ENCODE measurements at places on chromosomes 4 and X.

DNA sequence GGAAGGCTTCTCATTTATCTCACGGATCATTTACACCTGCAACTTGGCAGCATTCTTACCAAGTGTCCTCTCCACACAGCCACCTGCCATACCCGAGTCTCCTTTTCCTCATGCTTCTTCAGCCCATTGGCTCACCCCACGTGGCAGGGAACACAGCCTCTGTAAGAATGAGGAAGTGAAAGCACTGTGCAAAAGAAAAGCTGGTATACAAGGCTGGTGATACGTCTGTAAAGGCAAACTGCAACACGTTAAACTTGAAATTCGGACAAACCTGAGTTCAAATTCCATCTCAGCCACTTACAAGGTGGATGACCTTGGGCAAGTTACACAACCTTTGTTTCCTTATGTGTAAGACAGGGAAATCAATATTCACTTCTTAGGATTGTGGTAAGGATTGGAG lies 164.0 kb upstream of the RASGEF1B start:
- no peak for DNase-seq

GRCh38 chrX:41923978-41924683 lies 777 bp upstream of the CASK start:
- DNase-seq, result peak; percentile 17

DNA sequence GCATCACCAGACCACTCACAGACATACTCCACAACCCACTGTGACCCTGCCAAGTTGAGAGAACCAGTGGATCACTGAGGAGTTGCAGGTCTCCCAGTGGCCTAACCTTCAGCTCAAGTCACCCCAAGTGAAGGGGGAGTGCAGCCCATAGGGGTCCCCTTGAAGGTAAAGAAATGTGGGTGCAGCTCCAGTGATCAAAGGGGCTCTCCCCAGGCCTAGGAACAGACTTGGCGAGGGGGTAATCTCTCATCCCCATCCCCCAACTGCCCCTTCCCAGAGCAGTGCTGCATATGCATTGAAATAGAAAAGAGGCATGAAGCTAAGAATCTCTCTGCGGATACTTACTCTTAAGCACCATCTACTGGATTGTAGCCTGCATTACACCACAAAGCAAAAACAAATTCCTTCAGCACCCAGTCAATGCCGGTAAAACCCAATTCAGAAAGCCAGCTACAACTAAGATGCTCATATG lies 27.0 kb downstream of the MAGEE1 start:
- DNase-seq, result peak; percentile 5

DNA sequence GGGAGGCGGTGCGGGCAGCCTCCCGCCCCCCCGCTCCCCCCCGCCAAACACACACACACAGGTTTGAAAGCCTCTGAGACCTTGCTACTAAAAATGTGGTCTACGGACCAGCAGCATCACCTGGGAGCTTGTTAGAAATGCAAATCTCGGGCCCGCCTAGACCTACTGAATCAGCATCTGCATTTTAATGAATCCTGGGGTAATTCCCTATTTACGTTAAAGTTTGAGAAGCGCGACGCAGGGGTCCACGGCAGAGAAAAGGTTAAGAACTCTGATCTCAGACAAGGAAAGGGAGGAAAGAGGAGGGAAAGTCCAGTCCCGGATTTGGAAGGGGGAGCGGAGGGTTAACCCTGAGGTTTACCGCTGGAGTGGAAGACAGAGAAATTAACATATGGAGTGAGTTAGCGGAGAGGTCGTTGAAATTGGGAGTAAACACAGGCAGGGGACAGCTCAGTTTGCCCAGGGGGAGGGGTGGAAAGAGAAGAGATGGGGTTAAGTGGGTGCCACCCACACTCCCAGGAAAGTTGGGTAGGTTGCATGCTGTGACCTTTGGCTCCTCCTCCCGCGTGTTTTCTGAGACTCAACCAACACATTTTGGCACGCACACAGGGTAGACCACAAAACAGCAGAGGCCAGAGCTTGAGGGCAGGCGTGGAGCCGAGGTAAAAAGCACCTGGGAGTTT lies 483.6 kb downstream of the BCOR start:
- no peak for DNase-seq

- DNase-seq, result no peak
These were observed 218.0 kb upstream of the AGTR2 start for GRCh38 chrX:115952417-115953092.

DNA sequence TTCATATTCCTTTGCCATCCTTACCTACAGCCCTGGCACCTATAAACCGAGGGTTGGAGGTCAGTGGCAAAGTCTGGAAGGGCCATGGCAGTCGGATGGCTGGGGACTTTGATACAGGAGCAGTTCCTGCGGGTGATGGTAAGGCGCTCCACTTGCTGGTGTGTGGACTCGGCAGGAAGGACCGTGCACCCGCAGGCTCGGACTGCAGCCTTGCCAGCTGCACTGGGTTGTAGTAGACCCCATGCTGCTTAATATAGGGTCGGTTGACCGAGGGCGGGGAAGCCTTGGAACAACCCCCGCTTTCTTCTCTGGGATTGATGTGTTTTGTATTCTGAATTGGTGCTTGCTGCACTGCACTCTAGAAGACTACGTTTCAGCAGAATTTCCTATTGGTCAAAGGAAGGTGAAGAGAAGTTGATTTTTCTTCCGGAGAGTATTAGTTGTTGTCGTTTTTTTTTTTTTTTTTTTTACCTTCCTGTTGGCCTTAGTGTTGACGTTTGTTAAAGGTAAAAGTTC lies 638 bp downstream of the BLTP1 start:
- DNase-seq, result peak; percentile 2

GRCh38 chrX:47316276-47317025 lies 53.9 kb upstream of the ZNF157 start:
- DNase-seq, result no peak

DNA sequence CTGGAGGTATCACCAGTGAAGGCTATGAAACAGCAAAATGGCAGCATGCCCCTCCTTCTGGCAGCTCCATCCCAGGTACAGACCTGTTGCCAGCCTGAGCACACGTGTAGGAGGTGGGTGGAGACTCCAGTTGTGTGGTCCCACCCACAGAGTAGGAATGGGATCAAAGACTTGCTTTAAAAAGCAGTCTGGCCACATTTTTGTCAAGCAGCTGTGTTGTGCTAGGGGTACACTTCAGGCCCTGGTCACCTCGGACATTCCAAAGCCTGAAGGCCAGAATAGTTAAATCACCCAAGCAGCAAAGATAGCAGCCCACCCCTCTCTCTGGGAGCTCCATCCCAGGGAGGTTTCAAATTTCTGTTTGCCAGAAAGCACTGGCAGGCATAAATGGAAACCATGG lies 20.3 kb upstream of the AMBN start:
- no peak for DNase-seq

DNA sequence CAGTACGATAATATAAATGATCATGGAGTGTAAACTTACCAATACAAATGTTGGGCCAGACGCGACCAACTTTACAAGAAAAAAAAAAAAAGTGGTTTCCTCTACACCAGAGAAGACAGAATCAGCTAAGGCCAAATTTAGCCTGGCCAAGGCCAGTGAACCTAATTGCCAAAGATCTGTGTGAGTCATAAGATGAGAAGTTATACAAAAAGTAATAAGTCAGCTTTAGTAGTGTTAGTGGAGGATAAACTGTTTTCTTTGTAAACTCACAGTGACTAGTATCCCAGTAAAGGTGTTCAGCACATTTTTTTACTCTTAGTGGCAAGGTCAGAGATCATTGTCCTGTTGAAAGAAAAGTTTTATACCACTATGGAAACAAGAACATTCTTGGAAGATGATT lies 531.4 kb upstream of the TECRL start:
- no peak for DNase-seq

DNA sequence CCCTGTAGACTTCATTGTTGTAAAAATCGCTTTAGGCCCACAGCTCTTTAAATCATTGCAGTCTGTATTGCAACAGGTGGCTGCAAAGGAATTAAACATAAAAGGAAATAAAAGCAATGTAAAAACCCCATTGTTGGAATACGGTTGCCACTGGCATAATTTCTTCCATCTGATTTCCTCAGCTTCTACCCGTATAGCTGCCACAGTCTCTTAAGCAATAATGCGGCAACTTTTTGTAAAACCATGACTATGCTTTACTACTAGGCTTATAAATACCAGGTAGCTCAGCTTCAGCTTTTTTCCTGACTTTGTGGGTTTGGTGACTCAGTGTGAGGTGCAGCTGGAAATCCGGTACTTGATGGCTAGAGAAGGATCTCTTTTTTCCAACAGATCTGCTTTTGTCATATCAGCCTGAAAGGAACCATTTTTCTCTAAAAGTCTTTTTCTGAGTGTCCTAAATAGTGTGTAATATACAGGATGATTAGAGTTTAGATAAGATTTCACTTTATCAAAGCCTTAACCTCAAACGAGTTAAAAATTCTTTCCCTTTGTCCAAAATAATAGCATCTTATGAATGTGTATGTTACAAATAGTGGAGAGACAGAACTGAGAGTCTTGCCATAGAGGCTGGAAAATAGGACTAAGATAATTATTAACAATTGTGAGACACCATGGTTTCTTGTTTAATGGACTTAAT lies 268.0 kb downstream of the ADGRL3 start:
- no peak for DNase-seq

GRCh38 chr4:78560296-78560963 lies 8.9 kb downstream of the ANXA3 start:
- no peak for DNase-seq

DNA sequence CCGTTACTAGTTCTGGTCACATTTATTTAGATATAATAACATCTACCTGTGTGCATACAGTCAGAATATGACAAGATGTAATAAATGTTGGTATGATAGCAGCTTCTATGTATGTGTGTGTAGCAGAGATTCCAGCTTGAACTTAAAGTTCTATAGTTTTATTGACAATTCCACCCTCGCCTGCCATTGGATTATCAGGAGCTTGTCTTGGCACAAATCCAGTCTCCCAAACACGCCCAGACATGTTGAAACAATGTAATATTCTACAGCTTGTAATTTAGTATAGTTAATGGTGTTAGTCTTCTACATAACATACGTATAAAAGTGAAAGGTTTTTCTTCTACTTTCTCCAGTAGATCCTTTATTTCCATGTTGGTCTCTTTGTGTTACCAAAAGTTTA lies 44.4 kb downstream of the BBS12 start:
- no peak for DNase-seq

GRCh38 chrX:118211891-118212816 lies 95.5 kb upstream of the KLHL13 start:
- DNase-seq, result no peak

DNA sequence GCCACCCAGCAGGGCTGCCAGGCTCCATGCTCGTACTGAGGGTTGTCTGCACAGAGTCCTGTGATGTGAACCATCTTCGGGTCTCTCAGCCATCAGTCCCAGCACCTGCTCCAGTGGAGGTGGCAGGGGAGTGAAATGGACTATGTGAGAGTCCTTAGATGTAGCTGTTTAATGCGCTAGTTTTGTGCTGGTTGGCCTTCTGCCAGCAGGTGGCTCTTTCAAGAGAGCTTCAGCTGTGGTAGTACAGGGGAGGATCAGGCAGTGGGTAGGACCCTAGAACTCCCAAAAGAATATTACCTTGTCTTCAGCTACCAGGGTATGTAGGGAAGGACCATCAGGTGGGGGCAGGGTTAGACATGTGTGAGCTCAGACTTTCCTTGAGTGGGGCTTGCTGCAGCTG lies 1066.0 kb downstream of the GLUD2 start:
- DNase-seq, result no peak

DNA sequence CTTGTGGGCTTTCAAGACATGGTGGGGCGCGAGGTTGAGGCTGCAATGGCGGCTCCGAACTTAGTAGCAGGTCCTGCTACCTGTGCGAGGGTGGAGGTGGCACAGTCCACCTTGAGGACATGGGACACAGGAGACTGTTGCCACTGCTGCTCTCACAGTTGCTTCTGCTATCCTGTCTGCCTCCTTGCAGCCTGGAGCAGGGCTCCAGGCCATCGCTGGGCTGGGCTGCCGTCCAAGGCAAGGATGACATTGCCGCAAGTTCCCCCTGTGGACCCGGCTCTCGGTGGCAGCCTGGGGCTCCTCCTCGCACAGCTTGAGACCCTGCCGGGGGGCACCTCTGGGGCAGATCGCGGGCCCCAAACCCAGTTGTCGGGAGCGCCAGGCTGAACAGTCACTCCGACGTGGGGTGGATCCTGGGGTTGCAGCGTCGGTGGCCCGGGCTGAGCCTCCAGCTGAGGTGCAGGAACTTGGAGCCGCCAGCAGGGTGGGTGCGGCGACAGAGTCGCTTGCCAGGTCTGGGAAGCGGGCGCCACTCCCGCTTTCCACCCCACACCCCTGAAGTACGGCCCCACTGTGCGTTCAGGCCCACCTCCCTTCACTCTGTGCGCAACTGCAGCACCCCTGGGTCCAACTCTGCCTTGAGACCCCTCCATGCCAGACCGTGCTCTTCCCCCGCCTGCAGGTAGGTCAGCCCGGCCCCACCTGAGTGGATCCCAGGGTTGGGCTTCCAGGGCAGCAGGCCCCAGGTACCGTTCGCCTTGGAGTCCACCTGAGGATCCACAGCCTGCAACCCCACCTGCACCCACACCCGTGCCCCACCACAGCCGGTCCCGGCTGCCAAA lies 192.7 kb upstream of the NUDT6 start:
- no peak for DNase-seq

DNA sequence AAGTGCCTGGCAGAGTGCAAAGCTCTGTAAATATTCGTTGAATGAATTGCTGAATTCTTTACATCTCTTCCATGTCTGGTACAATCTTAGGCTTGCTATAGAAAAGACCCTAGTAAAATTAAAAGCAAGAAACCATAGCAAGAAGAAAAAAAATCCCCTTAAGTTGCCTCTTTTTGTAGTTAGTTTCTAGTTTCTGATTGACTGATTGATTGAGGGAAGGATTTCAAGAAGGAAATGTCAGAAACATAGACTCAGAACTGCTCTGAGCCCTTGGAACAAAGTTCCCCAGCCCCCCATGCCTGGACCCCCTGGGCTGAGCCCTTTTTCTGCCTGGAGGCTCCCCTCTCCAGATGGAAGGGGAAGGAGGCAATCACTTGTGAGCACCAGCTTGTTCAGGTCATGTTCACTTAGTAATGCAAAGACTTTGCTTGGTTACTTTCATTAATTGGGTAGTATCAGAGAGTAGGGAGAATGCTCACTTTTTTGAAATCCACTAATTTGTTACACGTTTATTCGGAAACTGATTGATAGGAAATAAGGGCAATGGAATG lies 35.6 kb downstream of the DAPP1 start:
- no peak for DNase-seq

DNA sequence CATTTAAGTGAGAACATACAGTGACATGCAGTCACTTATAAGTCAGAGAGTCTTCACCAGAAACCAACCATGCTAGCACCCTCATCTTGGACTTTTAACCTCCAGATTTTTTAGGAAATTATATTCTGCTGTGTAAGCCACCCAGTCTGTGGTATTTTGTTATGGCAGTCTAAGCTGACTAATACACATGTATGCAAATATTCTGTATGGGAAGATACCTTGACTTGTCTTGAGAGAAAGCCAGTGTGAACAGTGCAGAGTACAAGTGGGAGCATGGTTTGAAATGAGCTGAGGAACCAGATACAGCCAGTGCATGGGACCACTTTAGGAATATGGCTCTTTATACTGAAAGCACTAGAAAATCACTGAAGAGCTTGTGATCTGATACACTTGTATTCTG lies 110.4 kb upstream of the MAP9 start:
- DNase-seq, result no peak

- no peak for DNase-seq
These were observed 1153.0 kb downstream of the C4orf33 start for GRCh38 chr4:130249002-130249401.

Measured in naive thymus-derived CD8-positive, alpha-beta T cell (primary cell).